AG04449 (cell line): ENCODE measurements at places on chromosomes 4 and X.

GRCh38 chr4:22179124-22179874 lies 230.7 kb upstream of the KCNIP4 start:
- DNase-seq, result peak; percentile 34

DNA sequence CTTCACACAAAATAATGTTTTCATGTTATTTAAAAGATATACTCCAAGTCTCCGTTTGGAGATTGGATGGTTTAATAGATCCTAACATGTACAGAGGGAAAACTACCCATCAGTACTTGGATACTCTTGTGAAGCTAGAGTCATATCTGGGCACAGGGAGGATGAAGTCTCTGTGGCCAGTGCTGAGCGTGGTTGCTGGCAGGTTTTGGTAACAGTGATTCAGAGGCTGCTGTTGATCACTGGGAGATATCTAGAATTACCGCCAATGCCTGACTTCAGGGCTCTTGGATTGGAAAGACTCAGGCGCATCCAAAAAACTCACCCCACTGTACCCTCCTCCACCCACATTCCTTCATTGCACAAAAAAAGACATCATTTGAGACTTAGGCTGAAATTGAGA lies 107.2 kb upstream of the PGRMC2 start:
- DNase-seq, result no peak

DNA sequence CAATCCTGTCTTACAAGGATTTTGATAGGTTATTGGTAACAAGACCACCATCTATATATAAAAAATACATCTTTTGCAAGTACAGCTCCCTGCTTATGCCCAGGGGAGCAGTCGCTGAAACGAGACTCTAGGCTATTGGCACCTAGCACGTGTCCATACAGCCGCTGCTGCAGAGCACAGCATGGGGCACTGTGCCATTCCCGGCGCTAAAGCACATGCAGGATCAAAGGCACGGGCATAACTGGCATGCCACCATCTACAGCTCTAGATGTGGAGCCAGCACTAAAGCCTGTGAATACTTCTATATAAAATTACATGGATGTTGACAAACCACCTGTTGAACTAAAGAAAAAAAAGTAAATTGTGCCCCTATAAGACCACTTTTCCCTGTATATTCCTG lies 144.8 kb downstream of the COL25A1 start:
- DNase-seq, result no peak

GRCh38 chr4:46886711-46887110 lies 22.3 kb downstream of the COX7B2 start:
- no peak for DNase-seq

DNA sequence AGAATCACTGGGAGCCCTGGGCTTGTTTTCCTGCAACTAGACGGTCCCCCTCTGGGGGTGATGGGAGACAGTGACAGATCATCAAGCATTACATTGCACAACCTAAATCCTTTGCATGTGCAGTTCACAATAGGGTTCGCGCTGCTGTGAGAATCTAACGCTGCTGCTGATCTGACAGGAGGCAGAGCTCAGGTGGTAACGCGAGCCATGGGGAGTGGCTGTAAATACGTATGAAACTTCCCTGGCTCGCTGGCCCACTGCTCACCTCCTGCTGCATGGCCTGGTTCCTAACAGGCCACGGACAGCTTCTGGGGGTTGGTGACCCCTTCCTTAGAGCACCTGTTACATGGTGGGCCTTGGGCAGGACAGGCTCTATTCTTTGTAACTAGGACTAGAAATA lies 10.4 kb downstream of the PAQR3 start:
- DNase-seq, result no peak

GRCh38 chr4:140117947-140118346 lies 36.0 kb downstream of the MAML3 start:
- DNase-seq, result no peak

DNA sequence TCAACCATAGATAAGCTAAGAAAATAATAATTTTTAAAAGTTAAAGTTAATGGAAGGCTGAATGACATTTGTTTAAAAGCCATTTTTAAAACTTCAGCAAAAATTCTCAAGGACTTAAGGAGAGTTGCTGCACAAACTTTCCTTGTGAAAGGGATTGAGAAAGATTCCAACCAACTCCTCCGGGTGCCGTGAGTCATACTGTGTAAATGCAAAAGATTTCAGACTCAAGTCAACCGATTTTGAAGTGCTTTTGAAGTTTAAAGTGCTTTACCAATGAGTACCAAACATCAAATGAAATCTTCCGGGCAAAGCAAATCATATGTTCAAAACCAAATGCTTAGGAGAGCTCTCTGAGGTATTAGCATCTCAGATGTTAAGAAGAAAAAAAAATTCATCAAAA lies 31.4 kb downstream of the VCX2 start:
- no peak for DNase-seq

GRCh38 chrX:111181951-111182350 lies 86.0 kb downstream of the PAK3 start:
- DNase-seq, result no peak

- peak; percentile 41 for DNase-seq
Observed at GRCh38 chr4:88352062-88352740, 26.5 kb upstream of the HERC6 start.

DNA sequence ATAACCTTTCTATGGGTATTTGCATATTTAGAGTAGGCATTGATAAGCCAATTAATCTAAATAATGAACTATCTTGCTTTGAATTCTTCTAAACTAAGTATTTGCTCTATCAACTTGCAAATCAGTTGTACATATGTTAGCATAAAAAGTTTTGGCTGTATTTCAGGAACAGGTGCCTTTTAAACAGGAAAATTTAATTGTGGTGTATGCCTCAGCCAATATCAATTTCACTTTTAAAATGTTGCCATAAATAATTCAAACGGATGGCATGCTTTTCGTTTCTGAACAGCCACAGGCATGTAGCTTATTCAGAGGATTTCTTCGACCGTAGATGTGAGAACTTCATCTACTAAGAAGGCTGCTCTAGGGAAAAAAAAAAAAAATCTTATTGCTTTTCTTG lies 99.9 kb downstream of the DCLK2 start:
- no peak for DNase-seq

DNA sequence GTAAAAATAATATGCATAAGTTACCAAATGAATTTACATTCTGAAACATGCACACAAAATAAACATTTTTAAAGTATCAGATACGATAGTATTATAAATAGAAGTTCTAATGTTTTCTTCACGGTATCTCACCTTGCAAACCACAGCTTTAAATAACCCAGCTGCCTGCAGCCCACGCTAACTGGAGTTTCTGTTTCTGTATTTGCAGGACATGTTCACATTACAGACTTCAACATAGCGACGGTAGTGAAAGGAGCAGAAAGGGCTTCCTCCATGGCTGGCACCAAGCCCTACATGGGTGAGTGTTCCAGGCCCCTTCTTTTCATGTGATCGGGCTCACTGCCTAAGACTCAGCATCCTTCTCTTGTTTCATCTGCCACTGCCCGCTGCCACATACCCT lies 291.7 kb downstream of the EVC2 start:
- DNase-seq, result no peak

DNA sequence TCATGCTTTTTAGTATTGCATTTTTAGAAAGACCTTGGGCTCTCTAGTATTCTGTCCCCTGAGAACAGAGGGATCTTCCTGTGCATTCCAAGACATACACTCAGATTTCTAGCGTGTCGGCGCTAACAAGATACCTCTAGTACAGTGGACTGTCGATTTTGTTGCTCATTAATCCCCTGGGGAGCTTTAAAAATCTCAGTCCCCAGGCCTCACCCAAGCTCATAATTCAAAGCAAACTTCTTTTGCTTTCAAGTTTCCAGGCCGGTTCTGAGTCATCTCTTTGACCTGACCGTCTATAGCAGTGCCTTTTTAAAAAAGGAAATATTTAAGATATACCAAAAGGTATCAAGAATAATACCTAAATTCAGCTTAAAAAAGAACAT lies 137.0 kb downstream of the AMMECR1 start:
- DNase-seq, result peak; percentile 28

DNA sequence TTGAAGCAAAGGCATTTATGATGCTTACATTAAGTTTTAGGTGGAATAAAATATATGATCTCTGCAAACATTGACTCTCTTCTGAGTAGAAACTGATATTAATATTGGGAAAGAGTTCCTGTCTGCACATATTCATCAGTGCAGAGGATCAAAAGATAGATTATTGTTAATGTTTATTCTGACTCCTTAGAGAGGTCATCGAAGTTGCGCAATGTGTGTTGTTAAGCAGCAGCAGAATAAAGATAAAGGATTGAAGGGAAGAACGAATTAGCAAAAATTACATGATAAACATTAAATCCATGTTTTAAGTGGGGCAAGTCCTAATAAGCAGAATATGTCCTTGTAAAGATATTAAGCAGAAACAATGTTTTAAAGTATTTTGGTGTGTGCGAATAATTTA lies 72.6 kb upstream of the MBNL3 start:
- no peak for DNase-seq

GRCh38 chr4:141464366-141464765 lies 172.0 kb upstream of the IL15 start:
- DNase-seq, result no peak

- no peak for DNase-seq
Observed at GRCh38 chr4:136893573-136893972, 638.7 kb downstream of the PCDH18 start.

- no peak for DNase-seq
Observed at GRCh38 chr4:140305053-140305452, 68.4 kb upstream of the SCOC start.

DNA sequence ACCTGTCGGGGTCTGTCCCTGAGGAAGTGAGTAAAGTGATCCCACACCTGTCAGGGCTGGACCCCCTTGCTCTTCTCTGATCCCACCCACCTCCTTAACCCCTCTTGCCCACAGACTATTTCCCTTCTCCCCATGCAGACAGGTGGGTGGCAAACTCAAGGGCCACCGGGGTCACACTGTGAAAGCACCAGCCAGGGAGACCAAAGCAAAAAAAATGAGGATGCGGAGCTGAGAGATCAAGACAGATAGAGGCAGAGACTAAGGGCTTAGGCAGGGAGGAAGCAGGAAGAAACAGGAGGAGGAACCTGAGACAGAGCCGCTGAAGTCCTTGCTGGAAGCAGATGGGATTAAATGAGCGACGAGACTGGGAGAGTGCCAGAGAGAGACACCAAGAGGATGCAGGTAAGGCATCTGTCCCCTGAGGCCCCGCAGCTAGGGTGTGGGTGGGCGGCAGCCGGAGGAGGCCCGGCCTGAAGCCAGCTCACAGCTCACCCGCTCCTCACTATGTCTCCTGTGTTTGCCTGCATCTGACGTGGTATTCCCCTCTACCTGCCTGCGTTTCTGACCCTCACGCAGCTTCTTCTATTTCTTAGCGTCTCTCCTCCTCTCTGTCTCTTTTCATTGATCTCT lies 7.2 kb downstream of the TIMM17B start:
- DNase-seq, result no peak

DNA sequence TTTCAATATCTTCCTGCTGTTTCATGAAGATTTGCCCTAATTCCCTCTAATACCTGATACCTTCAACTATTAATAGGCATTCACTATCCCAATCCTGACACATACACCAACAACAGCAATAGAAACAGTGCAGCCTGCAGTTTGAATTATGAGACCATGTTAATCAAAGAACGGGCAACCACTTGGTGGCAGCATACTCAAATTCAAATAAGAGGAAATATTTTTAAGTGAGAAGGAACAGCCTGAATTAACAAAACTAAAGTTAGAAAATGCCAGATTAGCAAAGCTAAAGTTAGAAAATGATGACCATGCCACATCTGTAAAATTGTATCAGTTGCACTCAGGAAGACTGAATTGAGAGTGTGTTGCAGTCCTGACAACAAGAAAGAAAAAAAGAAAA lies 204.9 kb downstream of the SMARCA1 start:
- no peak for DNase-seq

- no peak for DNase-seq
Observed at GRCh38 chr4:47278631-47279030, 184.9 kb downstream of the COMMD8 start.

- no peak for DNase-seq
Observed at GRCh38 chr4:11471618-11472017, 42.9 kb upstream of the HS3ST1 start.

DNA sequence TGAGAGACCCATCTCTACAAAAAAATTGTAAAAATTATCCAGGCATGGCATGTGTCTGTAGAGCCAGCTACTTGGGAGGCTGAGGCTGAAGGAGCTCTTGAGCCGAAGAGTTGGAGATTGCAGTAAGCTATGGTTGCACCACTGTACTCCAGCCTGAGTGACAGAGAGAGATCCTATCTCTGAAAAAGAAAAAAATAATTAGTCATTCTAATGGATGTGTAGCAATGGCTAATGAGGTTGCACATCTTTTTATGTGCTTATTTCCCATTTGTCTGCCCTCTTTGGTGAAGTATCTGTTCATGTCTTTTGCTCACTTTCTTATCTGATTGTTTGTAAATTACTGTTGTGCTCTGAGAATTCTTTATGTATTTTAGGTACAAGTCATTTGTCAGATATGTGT lies 19.0 kb upstream of the MAML3 start:
- DNase-seq, result no peak

GRCh38 chr4:54737421-54737820 lies 79.7 kb downstream of the KIT start:
- no peak for DNase-seq

- no peak for DNase-seq
Observed at GRCh38 chr4:11341337-11342043, 87.2 kb downstream of the HS3ST1 start.

GRCh38 chrX:39440799-39441284 lies 639.6 kb downstream of the MID1IP1 start:
- no peak for DNase-seq

DNA sequence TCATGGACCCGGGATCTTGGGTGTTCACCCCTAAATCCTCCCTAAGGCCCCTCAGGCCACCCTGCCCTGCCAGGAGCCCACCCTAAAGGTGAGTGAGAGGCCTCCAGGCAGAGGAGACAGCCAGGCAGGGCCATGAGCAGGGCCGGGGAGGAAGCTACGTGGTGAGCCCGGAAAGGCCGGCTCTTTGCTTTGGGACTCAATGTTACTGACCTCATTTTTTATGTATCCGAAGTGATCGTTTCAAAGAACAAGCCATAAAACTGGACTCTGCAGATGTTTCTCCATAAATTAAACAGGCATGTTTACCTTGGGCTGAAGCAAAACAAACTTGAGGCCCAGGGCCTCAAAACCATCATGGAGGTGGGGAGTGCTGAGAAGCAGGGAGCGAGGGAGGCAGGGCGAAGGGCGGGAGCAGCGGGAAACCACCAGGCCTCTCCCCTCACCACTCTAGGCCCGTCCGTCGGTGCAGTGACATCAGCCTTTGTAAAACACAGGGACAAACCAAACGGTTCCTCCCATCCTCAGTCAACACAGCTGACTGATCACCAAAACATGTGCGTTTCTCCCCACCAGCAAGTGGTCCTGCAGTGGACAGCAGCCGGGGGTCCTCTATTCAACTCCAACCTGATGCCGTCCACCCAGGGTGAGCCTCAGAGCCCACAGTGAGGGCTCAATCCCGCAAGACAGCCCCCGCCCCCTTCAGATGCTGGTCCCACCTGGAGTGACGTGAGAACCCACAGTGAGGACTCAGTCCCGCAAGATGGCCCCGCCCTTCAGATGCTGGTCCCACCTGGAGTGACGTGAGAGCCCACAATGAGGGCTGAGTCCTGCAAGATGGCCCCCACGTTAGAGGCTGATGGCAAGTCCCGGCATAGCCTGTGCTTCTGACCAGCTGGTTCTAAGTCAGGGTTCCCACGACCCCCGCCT lies 102.9 kb upstream of the LRPAP1 start:
- no peak for DNase-seq
